Sigmoid colon (tissue), 7 donors: ENCODE measurements at places on chromosomes 4 and X. TPM values are rescaled to one million over a fixed set of nuclear protein-coding genes. Genes with fewer than 3 reads are reported as not detected.

The MAGEB2 gene
- total RNA-seq, result not detected

DNA sequence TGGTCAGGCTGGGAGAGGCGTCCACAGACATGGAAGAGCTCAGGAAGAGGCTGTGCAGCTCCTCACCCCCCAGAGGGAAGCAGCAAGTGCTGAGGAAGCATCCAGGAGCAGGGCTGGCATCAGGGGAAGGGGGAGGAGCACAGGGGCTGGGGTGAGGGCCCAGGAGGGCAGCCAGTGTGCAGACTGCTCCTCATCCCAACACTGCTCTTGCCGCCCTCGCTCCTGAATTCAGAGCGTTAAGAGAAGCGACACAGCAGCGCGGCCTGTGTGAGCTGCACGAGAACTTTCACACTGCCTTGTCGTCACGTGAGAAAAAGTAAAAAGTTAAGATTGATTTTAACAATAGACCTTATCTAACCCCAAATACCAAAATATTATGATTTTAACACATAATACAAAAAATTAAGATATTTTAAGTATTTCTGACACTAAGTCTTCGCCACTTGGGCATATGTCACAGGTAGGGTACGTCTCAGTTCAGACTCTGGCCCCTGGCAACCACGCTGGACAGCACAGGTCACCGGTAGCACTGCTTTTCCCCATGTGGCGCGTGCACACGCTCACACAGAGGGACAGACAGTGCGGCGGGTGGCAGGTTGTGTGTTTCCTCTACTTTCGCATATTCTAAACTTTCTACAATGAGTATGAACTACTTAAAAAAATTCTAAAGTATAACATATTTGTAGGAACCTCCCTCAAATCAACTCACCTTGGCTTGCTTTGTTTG lies 19.7 kb downstream of the NOP14 start:
- no peak for DNase-seq
- H3K27me3 ChIP-seq, result no peaks in the 10 kb centered on the region
- H3K4me1 ChIP-seq, result no peaks in the 10 kb centered on the region
- no peak overlapping the region for H3K4me3 ChIP-seq
- peaks cover 100% of the 10 kb centered on the region for H3K36me3 ChIP-seq
- no peak overlapping the region for H3K27ac ChIP-seq

- peaks cover 7% of the 10 kb centered on the region for H3K4me1 ChIP-seq
- H3K27me3 ChIP-seq, result no peaks in the 10 kb centered on the region
- H3K36me3 ChIP-seq, result no peaks in the 10 kb centered on the region
These were observed 29.6 kb downstream of the AREG start for GRCh38 chr4:74474345-74475090.

GRCh38 chr4:174697202-174697601 lies 131.8 kb downstream of the GLRA3 start:
- no peaks in the 10 kb centered on the region for H3K36me3 ChIP-seq
- H3K4me1 ChIP-seq, result no peaks in the 10 kb centered on the region
- H3K4me3 ChIP-seq, result no peak overlapping the region
- DNase-seq, result no peak
- no peaks in the 10 kb centered on the region for H3K27me3 ChIP-seq

- no peak overlapping the region for H3K4me3 ChIP-seq
- no peaks in the 10 kb centered on the region for H3K36me3 ChIP-seq
- no peak for DNase-seq
- no peaks in the 10 kb centered on the region for H3K4me1 ChIP-seq
These were observed 24.6 kb downstream of the SPANXD start for GRCh38 chrX:141673946-141674345.

- peak; percentile 78 for DNase-seq
- H3K27me3 ChIP-seq, result no peaks in the 10 kb centered on the region
- no peak overlapping the region for H3K27ac ChIP-seq
- no peaks in the 10 kb centered on the region for H3K36me3 ChIP-seq
- no peak overlapping the region for H3K4me3 ChIP-seq
- H3K4me1 ChIP-seq, result no peaks in the 10 kb centered on the region
These were observed 172.7 kb downstream of the NHS start for GRCh38 chrX:17547658-17548057.

GRCh38 chrX:55028040-55028439 lies 2.7 kb downstream of the ALAS2 start:
- H3K4me1 ChIP-seq, result no peaks in the 10 kb centered on the region
- H3K27me3 ChIP-seq, result no peaks in the 10 kb centered on the region
- no peak for DNase-seq
- no peaks in the 10 kb centered on the region for H3K36me3 ChIP-seq

The RAI2 gene
- total RNA-seq, result 11.8 TPM

DNA sequence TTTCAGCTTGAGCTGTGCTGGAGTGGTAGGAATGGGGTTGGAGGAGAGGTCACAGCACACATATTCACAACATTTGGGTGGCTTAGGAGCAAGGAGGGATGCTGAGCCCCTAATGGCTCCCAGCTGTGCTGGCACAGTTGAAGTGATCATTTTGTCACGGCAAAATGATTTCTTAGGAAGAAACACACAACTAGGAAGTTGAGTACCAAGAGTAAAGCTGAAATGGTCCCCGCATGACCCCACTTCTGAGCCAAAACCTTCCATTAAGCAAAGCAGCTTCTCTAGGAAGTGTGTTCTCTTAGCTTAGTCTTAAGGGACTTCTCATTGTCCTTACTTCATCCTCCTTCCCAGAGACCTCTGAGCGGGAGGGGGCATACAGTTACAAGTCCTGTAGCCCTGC lies 12.6 kb downstream of the CAPN6 start:
- H3K36me3 ChIP-seq, result no peaks in the 10 kb centered on the region
- DNase-seq, result no peak
- H3K4me3 ChIP-seq, result no peak overlapping the region
- no peaks in the 10 kb centered on the region for H3K27me3 ChIP-seq
- no peaks in the 10 kb centered on the region for H3K4me1 ChIP-seq
- H3K27ac ChIP-seq, result no peak overlapping the region

The ADH1B gene
- total RNA-seq, result 350 TPM

DNA sequence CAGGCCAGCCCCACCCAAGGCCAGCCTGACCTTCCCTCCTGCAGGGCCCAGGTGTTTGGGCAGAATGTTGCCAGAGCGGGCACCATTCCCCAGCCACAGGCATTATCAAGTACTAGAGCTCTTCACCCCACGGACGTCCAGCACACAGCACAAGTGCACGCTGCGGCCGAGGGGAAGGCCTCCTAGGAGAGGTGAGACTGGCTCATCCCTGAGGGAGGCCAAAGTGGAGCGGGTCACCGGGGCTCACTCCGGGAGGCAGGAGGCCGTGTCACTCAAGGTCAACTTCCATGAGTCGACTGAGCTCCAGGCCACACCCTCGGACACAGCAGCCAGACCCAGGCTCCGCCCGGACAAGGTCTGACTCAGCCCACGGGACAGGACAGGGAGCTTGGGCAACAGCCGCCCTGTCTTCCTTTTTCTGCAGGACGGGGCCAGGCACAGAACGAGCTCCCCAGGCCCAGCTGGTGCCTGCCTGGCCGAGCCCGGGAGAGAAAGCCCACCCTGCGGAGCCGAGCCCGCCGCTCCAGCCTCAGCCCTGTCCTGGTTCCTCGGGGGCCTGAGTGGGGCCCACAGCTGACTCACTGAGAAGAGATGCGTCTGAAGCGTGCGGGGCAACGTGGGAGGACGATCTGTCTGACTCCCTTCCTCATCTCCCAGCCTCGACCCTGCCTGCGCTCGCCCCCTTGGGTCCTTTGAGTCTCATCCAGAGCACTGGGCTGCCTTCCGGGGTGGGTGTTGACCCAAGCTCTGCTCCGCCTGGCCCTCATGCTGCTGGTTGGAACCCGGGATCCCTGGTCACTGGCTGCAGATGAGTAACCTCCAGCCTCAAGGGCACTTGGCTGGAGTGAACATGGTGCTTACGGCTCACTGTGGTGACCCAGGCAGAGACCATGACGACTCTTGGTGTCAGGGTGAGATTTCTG lies 1.6 kb downstream of the SLC49A3 start:
- H3K27me3 ChIP-seq, result peaks cover 33% of the 10 kb centered on the region
- peak overlapping the region; percentile 83 for H3K27ac ChIP-seq
- H3K4me3 ChIP-seq, result peak overlapping the region; percentile 12

The PAGE5 gene
- not detected for total RNA-seq

The SPANXA1 gene
- total RNA-seq, result not detected

DNA sequence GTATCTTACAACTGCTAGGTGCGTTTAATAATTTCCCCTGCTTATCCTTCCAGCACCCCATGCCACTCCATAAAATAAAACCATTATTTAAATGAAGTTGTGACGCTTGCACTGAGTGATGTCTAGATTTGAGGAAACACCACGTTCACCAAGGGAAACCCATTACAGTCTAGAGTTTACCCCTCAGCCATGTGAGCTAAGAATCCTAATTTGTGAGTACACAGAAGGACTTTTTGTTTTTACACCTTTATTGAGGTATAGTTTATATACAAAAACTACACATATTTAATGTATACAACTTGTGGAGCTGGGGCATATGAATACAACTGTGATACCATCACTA lies 326.8 kb downstream of the RAPGEF2 start:
- no peaks in the 10 kb centered on the region for H3K4me1 ChIP-seq
- DNase-seq, result no peak
- H3K4me3 ChIP-seq, result no peak overlapping the region
- no peaks in the 10 kb centered on the region for H3K27me3 ChIP-seq
- H3K27ac ChIP-seq, result no peak overlapping the region

DNA sequence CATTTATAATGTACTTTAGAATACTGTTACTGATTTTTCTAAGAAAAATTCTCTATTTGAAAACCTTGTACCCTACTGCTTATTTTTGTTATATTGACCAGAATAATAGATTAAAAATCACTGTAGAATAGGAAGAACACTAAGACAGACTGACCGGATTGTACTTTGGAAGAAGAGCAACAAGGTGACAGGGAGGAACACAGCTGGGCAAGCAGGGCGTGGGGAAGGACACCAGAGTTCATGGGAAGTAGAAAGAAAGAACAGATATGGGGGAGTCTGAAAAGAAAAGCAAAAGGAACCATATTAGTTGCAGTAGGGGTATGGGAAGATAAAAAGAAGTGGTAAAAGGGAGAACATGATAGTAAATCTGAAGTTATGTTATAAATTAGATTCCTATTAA lies 38.6 kb downstream of the TXK start:
- no peaks in the 10 kb centered on the region for H3K4me1 ChIP-seq
- H3K27ac ChIP-seq, result no peak overlapping the region
- H3K4me3 ChIP-seq, result no peak overlapping the region
- DNase-seq, result no peak
- H3K36me3 ChIP-seq, result no peaks in the 10 kb centered on the region

GRCh38 chrX:9911487-9911886 lies 55.7 kb upstream of the CLDN34 start:
- H3K4me1 ChIP-seq, result no peaks in the 10 kb centered on the region
- no peaks in the 10 kb centered on the region for H3K36me3 ChIP-seq
- no peak overlapping the region for H3K27ac ChIP-seq
- no peak for DNase-seq
- no peak overlapping the region for H3K4me3 ChIP-seq

DNA sequence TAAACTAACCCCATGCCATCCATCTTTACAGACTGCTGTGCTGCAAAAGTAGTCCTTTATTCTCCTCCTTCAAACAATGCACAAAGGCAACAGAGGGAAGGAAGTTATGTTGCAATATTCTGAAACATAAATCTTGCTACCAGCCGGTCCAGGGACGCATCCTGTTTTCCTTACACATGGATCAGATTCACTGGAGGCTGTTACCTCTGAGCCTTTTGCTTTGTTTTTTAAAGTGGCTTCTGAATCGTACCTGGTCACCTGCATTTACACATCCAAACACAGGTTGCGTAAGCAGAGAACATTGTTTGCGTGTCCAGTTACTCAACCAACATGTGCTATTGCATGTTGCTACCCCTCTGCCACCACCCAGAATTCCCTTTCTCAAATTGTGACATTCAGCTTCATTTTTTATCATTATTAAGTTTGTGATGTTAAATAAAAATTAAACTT lies 8.8 kb downstream of the PPARGC1A start:
- peak overlapping the region; percentile 61 for H3K27ac ChIP-seq
- peaks cover 46% of the 10 kb centered on the region for H3K4me1 ChIP-seq
- no peak for DNase-seq
- no peak overlapping the region for H3K4me3 ChIP-seq

The ACTRT1 gene
- not detected for total RNA-seq

GRCh38 chrX:38271154-38271716 lies 50.6 kb upstream of the SRPX start:
- no peaks in the 10 kb centered on the region for H3K36me3 ChIP-seq
- H3K4me3 ChIP-seq, result no peak overlapping the region
- no peaks in the 10 kb centered on the region for H3K4me1 ChIP-seq
- DNase-seq, result no peak
- no peaks in the 10 kb centered on the region for H3K27me3 ChIP-seq
- H3K27ac ChIP-seq, result no peak overlapping the region

DNA sequence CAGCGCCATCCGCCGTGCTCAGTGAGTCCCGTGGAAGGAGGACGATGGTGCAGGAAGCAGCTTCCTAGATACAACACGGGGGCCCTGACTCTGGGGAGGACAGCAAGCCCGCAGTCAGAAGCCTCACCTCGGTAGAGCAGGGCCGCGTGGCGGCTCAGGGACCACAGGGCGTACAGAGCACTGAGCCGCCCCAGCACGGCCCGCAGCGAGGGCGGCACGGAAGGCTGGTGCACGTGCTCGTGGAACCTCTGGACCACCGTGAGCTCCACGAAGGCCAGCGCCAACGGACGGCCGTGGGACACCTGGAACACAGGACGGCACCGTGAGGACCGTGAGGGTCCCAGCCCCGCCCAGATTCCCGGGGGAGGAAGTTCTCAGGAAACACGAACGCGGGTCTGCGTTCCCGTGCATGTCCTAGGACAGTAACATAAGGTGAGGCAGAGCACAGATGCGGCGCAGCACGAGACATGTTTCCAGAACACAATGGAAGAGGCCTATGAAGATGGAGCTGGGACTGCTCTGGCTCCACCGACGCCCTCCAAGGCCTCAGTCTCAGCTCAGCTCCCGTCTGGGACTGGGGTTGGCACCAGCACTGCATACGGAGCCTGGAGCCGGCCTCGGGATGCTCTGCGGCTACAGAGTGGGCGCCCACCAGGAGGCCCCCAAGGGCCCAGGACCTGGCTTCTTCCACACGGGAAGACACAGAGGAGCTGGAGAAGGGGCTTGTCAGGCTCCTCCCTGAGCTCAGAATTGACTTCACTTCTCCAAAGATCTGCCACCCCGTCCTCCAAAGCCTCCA lies 65.5 kb downstream of the ACOX3 start:
- H3K36me3 ChIP-seq, result peaks cover 65% of the 10 kb centered on the region
- H3K27me3 ChIP-seq, result no peaks in the 10 kb centered on the region
- DNase-seq, result no peak
- H3K4me1 ChIP-seq, result no peaks in the 10 kb centered on the region

DNA sequence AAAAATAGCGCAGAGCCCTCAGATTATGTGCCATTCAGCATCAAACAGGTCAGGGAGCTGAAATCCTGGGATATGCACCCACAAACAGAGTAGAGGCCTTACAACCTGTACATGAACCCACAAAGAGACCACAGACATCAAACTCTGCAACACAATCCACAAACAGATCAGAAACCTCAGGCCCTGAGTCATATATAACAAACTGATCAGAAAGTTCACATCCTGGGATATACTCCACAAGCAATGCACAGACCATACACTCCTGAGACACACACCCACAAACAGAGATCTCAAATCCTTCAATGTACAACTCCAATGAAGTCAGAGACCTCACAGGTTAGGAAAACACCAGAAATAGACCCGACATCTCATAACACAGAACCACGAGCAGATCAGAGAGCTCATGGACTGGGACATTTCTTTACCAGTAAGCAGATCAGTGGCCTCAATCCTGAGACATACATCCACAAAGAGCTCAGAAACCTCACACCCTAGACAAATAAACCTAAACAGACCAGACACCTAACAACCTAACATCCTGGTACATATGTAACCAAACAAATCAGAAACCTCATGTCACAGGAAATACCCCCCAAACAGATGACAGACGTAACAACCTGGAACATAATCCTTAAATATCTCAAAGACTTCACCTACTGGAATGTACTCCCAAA lies 24.2 kb downstream of the SUV39H1 start:
- no peak overlapping the region for H3K27ac ChIP-seq
- DNase-seq, result no peak
- no peaks in the 10 kb centered on the region for H3K27me3 ChIP-seq
- H3K4me1 ChIP-seq, result no peaks in the 10 kb centered on the region
- H3K36me3 ChIP-seq, result no peaks in the 10 kb centered on the region

The GAGE12F gene
- total RNA-seq, result not detected
